ENCODE measurements at places on chromosomes 1 and 21. TPM values are rescaled to one million over a fixed set of nuclear protein-coding genes. Genes with fewer than 3 reads are reported as not detected.

The CHRM3 gene
- total RNA-seq: 29.4 TPM

The ERO1B gene
- total RNA-seq: 94.9 TPM

The CFAP74 gene
- total RNA-seq: not detected

DNA sequence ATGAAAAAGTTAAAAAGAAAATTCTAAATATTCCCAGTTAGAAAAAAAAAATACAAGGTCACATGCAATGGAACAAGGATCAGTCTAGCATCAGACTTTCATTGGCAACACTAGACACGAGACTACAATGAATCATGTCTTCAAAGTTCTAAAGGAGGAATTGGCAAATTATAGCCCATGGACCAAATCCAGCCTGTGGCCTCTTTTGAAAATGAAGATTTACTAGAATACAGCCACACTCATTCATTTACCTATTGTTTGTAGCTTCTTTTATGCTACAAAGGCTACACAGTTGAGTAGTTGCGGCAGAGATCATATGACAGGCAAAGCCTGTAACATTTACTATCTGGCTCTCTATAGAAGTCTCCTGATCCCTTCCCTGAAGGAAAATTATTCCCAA, 71.4 kb downstream of the MRPL39 start:
- DNase-seq: no peak

DNA sequence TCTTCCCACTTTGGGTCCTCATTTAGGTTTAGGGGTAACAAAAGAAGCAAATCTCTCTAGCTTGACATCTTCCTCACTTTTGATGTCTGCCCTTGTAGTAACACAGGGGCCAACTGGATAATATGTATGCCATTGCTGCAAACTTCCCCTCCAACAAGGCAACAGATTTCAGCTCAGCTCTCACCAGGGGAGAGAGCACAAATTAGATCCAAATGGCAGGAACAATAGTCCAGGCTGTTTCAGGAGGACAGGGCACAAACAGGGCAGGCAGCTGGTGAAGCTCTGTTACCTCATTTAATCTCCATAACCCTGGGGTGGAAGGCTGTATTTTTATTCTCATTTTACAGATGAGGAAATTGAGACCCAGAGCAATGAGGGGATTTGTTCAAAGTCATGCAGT, 4.3 kb upstream of the PIK3R3 start:
- no peak for DNase-seq

Measured in pancreas (tissue), 10 donors.